Thoracic aorta (tissue), 2 donors: ENCODE measurements at places on chromosomes 4 and X. TPM values are rescaled to one million over a fixed set of nuclear protein-coding genes. Genes with fewer than 3 reads are reported as not detected.
A peak's percentile ranks its signal among the peaks of the same experiment; 100 is the strongest.

The TCEAL3 gene
- 103 TPM for total RNA-seq

The PNMA6E gene
- not detected for total RNA-seq

The GLRB gene
- 9.7 TPM for total RNA-seq

GRCh38 chr4:148634476-148634875 is 192.3 kb upstream of the NR3C2 start:
- H3K4me1 ChIP-seq, result no peaks in the 10 kb centered on the region
- DNase-seq, result no peak
- no peaks in the 10 kb centered on the region for H3K36me3 ChIP-seq
- no peak overlapping the region for H3K27ac ChIP-seq
- no peak overlapping the region for H3K4me3 ChIP-seq

DNA sequence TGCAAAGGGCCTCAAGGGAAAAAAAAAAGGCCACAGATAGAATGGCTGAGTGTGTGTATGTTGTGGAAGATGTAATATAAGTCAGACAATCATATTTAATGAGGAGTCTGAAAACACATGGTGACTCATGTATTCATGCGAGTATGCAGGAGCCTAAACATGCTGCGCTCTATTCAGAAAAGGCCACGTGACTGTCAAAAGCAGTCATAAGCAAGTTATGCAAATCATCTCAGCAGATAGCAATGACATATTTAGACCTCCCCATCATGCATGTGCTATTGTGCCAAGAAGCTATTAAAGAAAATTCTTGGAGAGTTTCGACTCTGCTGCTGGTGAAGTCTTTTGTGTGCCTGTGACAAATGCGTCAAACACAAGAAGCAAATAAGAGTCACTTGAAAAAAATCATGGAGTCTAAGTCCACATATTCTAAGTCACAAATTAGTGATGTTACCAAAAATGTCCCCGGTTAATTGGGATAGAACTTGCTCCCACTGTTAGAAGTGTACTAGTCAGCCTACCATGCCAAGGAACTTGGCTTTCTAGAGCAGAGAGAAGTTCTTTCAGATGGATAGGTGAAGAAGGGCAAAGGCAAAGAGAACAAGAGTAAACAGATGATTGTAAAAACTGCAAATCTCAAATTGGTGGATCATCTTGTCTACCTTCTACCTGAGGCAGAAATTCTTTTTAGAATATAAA is 5.0 kb downstream of the LNX1 start:
- no peaks in the 10 kb centered on the region for H3K27me3 ChIP-seq
- no peak overlapping the region for H3K27ac ChIP-seq
- no peak for DNase-seq
- H3K4me3 ChIP-seq, result no peak overlapping the region

- no peaks in the 10 kb centered on the region for H3K4me1 ChIP-seq
- no peak overlapping the region for H3K27ac ChIP-seq
- no peak overlapping the region for H3K4me3 ChIP-seq
Measured at GRCh38 chrX:21373001-21373400, 1.2 kb upstream of the CNKSR2 start.

- no peaks in the 10 kb centered on the region for H3K27me3 ChIP-seq
- H3K4me1 ChIP-seq, result peaks cover 38% of the 10 kb centered on the region
- DNase-seq, result peak; percentile 63
- peak overlapping the region; percentile 77 for H3K4me3 ChIP-seq
- no peaks in the 10 kb centered on the region for H3K36me3 ChIP-seq
- H3K27ac ChIP-seq, result peak overlapping the region; percentile 77
Measured at GRCh38 chr4:99949034-99949998, 759 bp downstream of the H2AZ1 start.

DNA sequence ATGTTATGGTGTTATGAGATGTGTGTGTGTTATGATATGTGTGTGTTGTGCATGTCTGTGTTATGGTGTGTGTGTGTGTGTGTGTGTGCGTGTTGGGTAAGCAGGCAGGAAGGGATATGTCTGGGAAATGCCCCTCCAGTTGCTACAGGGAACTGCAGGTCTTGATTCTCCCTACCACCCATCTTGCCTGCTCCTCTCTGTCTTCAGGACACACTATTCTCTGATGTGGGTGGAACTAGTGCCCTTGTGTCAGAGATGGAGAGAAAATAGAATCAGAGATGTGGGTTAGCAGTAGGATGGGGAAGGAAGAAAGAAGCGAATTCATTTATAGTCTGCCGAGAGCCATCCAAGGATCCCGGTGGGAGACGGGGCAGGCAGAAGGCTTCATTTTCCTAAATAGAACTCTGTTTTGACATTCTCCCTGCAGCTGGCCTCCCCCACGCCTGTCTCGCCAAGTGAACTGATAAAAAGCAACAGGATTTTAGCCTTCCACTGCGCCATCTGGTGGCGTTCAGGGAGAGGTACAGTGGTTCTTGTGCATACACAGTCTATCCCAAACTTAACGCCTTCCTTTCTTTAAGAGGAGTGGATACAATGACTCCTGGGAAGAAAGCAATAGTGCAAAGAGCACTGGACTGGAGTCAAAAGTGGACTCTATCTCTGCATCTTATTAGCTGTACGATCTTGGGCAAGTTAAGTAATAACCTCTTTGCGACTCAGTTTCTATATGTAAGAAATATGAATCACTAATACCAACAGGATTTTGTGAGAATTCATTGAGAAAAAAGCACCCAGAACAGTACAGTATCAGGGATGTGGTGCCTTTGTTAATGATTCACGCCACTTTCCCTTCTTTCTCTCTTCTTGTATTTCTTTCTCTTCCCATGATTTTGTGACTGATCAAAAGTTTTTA is 14.1 kb upstream of the MGST2 start:
- no peaks in the 10 kb centered on the region for H3K36me3 ChIP-seq
- peak overlapping the region; percentile 41 for H3K4me3 ChIP-seq
- DNase-seq, result no peak
- no peaks in the 10 kb centered on the region for H3K27me3 ChIP-seq
- no peak overlapping the region for H3K27ac ChIP-seq

DNA sequence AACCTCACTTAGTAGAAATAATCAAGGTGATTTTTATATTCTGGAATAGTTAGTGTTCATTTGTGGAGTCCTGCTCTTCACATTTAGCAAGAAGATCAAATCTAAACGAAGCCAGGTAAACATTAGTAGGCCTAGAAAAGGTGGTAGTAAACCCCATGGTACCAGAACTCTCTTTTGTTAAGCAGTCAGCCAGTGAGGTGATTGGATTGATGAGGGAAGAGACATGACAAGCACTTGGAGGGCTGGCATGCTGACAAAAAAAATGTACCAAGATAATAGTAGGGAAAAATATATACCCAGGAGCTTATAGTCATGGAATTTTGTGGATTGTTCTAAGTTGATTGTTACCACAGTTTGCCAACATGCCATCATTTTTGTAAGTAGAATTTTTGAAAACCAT is 163.8 kb downstream of the BANK1 start:
- H3K36me3 ChIP-seq, result no peaks in the 10 kb centered on the region
- no peak for DNase-seq
- H3K4me1 ChIP-seq, result no peaks in the 10 kb centered on the region
- H3K27ac ChIP-seq, result no peak overlapping the region
- H3K27me3 ChIP-seq, result no peaks in the 10 kb centered on the region

GRCh38 chr4:14607578-14607977 is 394.7 kb upstream of the CPEB2 start:
- no peak for DNase-seq
- no peaks in the 10 kb centered on the region for H3K27me3 ChIP-seq
- no peaks in the 10 kb centered on the region for H3K36me3 ChIP-seq
- no peak overlapping the region for H3K4me3 ChIP-seq
- H3K4me1 ChIP-seq, result no peaks in the 10 kb centered on the region

DNA sequence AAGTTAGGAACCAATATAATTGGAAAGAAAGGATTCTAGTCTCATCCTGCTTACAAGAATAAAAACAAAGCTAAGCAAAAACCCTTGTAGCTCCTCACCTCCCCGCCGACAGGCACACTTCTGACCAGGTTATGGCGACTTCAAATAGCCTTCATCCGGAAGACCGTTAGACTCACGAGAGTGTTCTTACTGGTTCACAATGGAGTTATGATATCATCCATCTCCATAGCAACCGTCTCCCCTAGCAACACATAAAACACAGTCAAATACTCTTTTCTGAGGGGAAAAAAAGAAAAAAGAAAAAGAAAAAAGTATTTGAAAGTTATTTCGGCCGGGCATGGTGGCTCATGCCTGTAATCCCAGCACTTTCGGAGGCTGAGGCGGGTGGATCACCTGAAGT is at the start of gene IL13RA2:
IL13RA2 (minus strand) TSS at position 162 of the 400 bp plus-strand sequence. CDS start 347 bp downstream, outside the sequence.
- H3K27me3 ChIP-seq, result no peaks in the 10 kb centered on the region
- no peaks in the 10 kb centered on the region for H3K4me1 ChIP-seq
- H3K27ac ChIP-seq, result no peak within 1 kb of the TSS
- no peaks in the 10 kb centered on the region for H3K36me3 ChIP-seq

DNA sequence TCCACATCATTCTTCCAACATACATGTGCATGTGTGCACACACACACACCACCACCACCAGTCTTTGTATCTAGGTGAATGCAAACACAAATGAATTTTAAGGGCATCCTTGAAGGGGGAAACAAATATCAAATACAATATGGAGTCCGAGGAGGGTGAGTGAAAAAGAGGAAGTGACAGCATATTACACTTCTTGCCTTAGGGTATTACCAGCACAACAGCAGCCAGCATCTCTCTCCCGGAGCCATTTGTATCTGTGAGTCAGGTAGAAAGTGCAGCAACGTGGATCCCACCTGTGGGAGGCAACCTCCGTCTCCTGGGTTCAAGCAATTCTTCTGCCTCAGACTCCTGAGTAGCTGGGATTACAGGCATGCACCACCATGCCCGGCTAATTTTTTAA is 483.2 kb downstream of the SMARCA1 start:
- H3K4me3 ChIP-seq, result no peak overlapping the region
- H3K36me3 ChIP-seq, result no peaks in the 10 kb centered on the region
- no peak for DNase-seq
- no peaks in the 10 kb centered on the region for H3K27me3 ChIP-seq
- no peaks in the 10 kb centered on the region for H3K4me1 ChIP-seq
- H3K27ac ChIP-seq, result no peak overlapping the region

- no peaks in the 10 kb centered on the region for H3K27me3 ChIP-seq
- H3K4me3 ChIP-seq, result peak overlapping the region; percentile 80
- peak overlapping the region; percentile 87 for H3K27ac ChIP-seq
- DNase-seq, result no peak
Measured at GRCh38 chr4:168480931-168481611, 779 bp upstream of the DDX60L start.

DNA sequence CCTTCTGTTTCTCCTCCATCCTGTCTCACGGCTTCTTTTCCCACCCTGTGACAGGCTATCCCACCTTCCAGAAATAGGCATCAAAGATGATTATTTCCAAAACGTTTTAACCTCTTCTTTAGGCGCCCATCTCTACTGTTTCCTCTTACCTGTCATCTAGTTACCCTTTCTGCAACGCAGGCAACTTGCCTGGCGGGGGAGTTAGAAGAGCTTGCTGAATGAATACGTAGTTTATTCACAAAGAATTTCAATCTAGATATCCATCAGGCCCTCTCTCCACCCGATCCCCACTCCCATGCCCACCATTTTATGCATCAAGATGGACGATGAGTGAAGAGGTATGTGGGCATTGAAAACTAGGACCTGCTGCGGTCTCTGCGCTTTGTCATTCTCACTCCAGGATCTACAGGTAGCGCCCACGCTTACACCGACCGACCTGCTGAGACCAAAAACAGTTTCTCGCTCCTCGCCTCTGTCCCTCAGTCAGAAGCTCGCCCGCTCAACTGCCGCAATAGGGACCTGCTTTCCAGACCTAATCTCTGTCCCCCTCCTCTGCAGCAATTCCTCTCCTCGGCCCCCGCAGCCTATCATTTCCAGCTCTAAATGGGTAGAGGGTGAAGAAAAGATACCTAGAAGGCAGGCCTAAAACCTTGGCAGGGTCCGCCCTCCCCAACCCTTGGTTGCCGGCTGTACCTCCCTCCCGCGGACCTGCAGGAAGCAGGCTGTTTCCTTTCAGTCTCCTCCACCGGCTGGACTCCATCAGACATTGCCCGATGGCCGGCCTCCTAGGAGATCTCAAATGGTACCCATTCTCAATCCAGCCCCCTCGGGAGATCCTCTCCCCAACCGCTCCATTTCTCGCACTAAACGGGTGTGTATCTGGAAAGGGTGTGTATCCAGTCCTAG is 624 bp downstream of the BEX5 start:
- H3K36me3 ChIP-seq, result no peaks in the 10 kb centered on the region
- no peaks in the 10 kb centered on the region for H3K27me3 ChIP-seq
- peak overlapping the region; percentile 72 for H3K27ac ChIP-seq
- no peak for DNase-seq

DNA sequence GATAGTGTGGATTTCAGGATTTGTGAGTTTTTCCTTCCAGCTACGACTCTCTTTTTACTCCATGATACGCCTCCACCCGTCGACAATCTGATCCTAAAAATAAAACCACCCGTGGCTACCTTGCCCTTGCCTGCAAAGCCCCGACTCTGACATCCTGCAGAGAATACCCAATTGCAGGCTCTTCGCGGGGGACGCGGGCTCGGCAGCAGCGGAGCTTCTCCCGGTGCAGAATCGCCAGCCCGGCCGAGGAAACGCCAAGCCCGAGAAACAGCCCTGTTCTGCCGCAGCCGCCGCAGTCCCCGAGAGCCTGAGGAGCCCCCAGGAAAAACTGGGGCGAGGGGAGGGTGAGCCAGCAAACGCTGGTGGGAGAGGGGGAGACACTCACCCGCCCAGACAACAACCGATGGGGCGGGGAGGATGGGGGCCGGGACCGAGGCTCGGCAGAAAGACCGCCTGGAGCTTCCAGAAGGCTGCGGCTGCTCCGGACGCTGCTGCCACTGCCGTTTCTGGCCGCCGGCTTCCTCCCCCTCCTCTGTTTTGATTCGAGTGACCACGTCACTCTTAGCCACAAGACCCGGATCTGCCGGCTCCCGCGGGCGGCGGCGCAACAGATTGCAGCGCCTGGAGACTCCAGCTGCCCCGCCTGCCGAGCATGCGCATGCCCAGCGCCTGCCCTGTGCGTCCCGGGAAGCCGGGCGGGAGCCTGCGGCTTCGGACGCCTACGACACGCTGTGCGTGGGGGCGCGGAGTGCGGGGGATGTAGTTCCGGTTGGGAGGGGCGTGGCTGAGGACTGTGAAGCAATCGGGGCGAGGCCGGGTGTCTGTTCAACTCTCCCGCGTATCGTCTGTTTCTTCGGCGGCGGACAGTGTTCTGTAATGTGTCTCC is at the start of gene SMIM14:
SMIM14 (minus strand) TSS at position 512 of the 886 bp plus-strand sequence. CDS start 33,720 bp downstream, outside the sequence.
- peak within 1 kb of the TSS; percentile 97 for H3K4me3 ChIP-seq
- peak; percentile 92 for DNase-seq
- H3K36me3 ChIP-seq, result no peaks in the 10 kb centered on the region

DNA sequence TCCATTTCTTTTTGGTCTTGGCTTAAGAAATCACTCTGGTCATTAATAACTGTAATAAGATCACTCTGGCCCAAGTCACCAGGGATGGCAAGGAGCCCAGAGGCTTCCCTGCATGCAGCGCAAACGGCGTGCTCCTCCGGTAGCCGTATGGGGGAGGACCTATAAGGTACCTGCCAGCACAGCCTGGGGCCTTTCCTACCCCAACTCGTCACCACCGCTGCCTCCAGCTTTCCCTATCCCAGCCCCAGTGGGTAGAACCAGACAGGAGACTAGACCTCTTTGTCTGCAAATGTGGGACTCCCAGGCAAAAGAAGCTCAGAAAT is 25.9 kb downstream of the HAND2 start:
- H3K36me3 ChIP-seq, result no peaks in the 10 kb centered on the region
- no peak overlapping the region for H3K27ac ChIP-seq
